ENCODE measurements at places on chromosomes 11 and 22.
A peak's percentile ranks its signal among the peaks of the same experiment; 100 is the strongest.

GRCh38 chr11:134363161-134363560 is 31.4 kb downstream of the GLB1L2 start:
- no peak for DNase-seq

DNA sequence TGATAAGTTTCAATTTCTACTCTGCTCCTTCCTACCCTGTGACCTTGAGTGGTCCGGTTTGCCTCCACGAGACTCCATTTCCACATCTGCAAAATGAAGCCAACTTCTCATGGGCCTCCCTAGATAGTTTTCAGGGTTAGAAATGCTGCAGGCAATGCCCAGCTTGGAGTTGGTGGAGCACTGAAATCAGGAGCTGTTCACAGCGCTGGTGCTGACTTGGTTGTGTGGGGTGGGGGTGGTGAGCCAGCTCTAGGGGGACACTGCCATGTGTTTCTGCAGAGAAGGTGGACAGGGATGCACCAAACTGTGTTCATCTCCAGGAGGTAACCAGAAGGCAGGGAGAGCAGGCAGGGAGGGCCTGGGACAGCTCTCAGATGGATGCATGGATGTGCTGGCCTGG is 37.0 kb downstream of the SGSM1 start:
- no peak for DNase-seq

DNA sequence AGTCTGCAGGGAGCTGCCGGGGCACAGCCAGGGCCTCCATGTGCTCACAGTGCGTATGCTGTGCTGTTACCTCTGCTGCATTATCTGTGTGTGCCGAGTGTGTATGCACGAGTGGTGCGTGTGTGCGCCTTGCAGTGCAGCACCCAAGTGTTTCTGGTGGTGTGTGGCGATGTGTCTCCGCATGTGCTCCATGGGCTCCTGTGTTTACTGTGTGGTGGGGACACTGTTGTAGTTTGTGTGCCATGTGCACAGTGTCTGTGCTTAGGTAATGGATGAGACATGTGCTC is 31.4 kb downstream of the KCNC1 start:
- DNase-seq = no peak

DNA sequence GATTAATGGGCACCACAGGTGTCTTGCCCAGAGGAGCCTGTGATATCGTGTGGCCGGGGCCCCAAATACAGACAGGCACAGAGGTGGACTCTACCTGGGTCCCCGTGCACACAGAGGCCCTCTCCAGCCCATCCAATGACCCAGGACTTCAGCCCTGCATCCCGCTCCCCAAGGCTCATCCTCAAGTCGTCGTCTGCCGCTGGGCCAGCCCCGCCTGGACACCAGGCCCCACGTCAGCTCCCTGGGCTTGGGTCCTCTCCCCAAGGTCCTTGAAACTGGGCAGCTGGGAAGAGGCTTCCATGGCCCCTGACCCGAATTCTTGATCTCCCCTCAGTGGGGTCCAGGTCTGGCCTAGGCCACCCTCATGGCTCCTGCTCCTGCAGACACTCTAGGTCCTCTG is 20.2 kb downstream of the SHISAL1 start:
- no peak for DNase-seq

DNA sequence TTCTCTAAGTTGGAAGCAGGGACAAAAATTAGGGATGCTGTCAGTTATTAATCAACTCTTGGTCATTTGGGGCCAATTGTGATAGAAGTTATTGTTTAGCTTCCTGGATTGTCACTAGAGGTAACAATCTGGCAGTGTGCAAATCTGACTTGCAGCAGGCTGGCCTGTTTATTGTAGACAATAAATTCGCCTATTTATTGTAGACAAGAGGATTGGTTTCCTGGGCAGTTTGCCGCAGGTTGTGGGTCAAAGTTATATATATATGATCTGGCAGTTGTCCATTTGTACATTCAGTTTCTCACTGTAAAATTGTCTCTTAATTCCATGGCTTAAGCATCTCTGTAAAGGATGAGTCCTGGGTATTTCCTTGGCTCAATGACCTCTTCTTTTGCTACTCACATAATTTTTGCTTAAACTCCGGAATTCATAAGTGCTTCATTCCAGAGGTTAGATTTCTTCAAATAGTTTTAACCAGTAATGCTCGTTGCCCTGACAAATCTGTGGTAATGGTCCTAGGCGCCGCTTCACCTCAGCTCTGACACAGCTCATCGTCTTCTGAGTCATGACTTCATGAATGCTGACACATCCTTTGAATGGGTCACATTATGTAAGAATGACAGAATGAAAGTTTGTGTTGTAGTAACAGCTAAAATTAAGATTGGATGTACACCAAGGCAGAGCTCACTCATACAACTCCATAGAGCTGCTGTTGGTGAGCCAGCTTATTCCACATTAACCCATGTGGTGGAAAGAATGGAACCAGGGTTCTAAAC is 7.8 kb upstream of the MMP3 start:
- DNase-seq = no peak

DNA sequence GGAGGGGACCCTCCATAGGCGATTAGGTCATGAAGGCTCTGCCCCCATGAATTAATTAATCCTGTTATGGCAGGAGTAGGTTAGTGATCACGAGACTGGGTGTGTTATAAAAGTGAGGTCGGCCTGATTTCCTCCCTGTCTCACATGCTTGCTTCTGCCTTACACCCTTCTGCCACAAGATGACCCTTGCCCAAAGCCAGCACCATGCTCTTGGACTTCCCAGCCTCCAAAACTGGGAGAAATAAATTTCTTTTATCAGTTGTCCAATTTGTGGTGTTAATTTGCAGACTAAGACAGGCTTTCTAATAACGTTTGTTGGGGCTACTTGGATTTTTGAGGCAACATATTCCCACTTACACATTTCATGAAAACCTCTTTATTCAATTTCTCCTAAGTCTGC is 23.4 kb upstream of the ALDH3B2 start:
- no peak for DNase-seq

- DNase-seq = no peak
Observed at GRCh38 chr11:96748639-96749370, 359.0 kb downstream of the JRKL start.

DNA sequence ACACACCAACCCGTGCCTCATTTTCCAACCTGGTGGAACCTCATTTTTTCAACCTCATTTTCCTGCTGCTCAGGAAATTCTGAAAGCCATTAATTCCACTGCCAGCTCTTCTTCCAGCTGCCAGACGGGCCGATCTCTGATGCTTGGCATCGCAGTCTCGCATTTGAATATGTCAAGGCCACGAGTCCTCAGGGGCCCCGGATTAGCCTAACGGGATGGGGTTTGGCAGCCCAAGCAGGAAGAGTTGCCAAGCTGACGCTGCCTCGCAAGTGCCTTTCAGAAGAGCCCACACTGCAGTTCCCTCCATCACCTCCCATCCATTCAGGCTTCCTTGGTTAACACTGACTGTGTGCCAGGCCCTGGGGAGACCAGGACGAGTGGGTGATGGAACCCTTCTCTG is 8.7 kb downstream of the RASD2 start:
- DNase-seq = peak; percentile 23

- DNase-seq = no peak
Observed at GRCh38 chr11:78380615-78381051, 37.0 kb downstream of the GAB2 start.

DNA sequence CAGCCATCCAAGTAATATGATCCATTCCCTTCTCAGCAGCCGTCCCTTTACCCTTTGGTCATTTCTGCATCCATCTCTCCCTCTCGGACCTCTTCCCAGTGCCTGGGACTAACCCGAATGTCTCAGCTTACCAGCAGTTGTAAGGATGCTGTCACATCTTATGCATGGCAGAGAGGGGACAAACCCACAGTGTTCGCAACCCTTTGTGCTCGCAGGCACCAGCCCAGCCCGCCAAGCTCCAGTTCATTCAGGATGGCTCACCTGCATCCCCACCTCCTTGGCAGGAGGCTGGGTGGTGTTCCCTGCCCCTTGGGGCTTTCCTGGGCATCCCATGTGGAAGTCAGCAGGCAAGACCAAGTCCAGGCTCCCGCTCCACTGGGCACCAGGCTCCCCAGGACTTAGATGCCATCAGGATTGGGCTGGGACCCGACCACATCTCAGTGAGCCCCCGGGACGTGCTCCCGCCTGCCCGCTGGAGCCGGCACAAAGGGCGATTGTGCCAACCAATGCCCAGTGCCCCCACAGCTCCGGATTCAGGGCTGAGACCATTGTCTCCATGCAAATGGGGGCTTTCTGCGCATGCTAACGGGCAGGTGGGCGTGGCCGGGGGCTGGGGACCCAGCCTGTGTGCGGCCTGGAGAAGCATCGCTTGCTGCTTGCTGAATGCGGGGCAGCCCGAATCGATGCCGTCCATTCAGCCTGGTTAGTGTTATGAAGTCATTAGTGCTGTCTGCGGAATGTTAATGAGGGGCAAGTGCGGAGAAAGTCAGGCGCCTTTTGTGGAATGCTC is 108.6 kb downstream of the KCNQ1OT1 start:
- DNase-seq = peak; percentile 90

DNA sequence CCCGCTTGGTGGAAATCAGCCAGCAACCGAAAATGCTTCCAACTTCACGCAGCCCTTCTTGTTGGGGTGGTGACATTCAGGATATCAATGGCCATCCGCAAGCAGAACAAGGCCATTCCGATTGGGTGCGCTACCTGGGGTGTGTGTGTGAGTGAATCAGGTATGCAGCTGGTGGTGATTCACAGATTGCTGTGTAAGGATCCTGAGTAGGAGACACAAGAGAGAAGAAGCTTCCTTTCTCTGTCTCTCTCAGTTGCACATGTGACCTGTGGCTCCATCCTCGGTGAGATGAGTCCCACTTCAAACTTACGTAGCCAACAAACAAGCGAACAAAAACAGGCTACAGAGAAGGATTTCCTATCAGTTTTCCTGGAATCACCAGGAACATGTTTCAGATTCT is 9.6 kb upstream of the TMEM184B start:
- no peak for DNase-seq

- no peak for DNase-seq
Observed at GRCh38 chr11:77174559-77174958, 46.5 kb downstream of the MYO7A start.

DNA sequence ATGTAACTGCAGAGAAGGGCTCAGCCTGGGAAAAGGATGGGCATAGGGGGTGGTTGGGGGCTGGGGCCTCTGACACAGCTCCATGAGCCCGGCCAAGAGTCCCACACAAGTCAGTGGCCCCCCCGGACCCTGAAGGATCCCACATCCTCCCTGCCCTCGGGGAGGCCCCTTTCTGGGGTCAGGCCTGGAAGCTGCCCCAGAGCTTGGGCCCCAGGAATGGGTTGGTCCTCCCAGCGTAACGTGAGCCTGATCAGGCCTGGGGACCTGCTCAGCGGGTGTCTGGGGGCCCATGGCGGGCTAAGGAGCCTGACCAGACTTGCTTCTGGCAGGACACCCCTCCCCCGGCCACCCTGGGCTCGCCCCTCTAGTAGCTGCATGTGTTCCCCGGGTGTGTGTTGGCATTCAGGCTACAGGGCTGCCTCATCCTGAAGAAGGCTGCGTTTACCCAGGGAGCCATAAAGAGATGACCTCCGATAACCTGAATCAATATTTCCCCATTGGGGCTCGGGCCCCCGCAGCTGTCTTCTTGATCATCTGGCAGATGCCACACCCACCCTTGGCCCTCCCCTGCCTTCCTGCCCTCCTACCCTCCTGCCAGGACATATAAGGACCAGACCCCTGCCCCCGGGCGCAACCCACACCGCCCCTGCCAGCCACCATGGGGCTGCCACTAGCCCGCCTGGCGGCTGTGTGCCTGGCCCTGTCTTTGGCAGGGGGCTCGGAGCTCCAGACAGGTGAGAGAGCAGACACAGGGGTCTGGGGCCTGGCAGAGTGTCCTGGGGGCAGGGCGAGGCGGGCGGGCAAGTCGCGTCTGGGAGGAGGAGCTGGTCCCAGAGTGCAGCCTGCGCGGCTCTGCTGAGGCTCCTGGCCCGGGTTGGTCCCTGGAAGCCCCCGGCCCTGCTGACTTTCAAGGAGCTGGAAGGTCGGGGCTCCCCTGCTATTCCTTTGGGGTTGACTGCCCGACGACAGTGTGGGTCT is at the start of gene MUC2:
MUC2 (plus strand) TSS at position 631 of the 978 bp plus-strand sequence.
- DNase-seq = no peak

GRCh38 chr11:40921246-40921645 is 538.2 kb downstream of the LRRC4C start:
- no peak for DNase-seq

GRCh38 chr22:25742918-25743708 is 1.1 kb downstream of the MYO18B start:
- no peak for DNase-seq

GRCh38 chr11:116990061-116990473 is 108.2 kb downstream of the SIK3 start:
- no peak for DNase-seq

DNA sequence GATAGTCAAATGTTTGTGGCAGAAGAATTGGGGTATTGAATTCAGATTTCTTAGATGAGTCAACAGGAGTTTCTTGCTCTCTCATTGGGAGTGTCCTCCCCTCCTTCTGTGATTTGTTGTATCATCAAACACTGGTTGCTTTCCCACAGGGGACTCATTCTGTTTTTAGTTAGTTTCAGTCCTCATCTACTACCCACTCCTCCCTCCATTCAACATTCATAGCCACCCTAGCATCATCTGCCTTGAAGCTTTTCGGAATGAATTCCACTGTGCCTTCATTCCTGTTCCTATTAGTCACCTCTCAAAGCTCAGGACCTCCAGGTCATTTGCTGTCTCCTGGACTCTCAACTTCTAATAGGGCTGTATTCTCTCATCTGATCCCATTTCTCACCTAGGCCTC is 31.5 kb upstream of the RAB38 start:
- DNase-seq = no peak

GRCh38 chr22:23180301-23180892 is at the start of gene BCR:
BCR (plus strand) TSS chr22:23180509; CDS start chr22:23180961, 452 bp downstream.
- peak; percentile 49 for DNase-seq

DNA sequence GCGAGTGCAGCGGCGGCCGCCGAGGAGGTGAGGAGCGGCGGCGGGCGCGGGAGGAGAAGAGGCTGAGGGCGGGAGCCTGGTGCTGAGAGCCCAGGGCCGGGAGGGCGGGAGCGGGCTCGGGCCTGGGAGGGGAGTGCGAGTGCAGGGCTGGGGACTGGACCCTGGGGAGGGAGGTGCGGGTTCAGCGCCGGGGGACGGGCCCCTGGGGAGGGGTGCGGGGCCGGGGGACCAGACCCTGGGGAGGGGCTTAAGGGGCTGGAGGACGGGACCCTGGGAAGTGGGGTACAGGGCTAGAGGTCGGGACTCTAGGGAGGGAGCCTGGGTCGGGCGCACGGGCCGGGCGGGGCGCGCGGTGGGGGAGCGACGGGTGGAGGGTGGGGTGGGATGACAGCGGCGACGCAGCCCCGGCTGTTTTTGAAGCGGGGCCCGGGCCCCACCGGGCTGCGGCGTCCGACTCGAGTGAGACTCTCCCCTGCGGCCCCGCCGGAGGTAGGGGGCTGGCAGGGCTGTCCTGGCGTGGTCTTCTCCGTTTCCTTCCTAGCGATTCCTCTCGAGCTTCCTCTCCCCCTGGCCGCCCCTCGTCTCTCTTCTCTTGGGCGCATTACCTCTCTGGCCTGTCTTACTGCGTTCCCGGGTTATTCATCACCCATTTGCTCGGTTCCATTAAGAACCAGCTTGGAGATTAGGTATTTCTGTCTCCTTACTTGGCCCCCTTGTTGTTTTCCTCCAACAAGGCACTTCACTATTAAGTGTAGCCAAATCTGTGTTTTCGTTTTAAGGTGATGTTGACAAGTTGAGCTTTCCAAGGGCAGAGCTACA is 754 bp downstream of the NUP50 start:
- DNase-seq = peak; percentile 34

- no peak for DNase-seq
Observed at GRCh38 chr22:23192558-23192957, 12.2 kb downstream of the BCR start.

Data from hippocampal formation (tissue), 2 donors.